ENCODE measurements at places on chromosomes 7 and 10.

DNA sequence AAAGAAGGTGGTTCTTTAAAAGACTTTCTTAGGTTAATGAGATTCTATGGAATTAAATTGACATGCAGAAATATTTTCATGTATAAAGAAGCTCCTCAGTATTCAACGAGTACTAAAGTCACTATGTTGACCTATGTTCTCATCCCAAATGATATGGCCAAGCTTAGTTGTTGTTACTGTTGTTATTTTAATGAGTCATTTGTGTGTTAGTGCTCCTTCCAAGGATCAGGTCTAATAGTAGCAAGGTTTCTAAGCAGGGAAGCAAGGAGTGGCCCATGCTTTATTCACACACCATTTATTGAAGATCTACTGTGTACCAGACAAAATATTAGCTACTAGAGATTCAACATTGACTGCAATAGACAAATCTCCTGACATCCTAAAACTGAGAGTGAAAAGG lies 41.9 kb downstream of the LRRN3 start:
- no peak for DNase-seq

GRCh38 chr10:54478601-54479000 lies 322.4 kb downstream of the PCDH15 start:
- no peak for DNase-seq

DNA sequence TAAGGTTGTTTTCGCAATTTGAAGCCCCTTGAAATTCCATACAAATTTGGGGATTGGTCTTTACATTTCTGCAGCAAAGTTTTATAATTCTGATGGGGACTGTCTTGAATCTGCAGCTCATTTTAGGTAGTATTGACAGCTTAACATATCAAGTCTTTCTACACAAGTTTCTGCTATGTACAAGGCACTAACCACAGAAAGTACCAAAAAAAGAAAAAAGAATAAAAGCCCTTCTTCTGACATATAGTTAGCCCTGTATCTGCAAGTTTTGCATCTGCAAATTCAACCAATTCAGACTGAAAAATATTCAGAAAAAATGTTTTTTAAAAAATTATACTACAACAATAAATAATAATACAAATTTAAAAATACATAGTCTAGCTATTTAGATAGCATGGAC lies 15.3 kb downstream of the POT1 start:
- no peak for DNase-seq

DNA sequence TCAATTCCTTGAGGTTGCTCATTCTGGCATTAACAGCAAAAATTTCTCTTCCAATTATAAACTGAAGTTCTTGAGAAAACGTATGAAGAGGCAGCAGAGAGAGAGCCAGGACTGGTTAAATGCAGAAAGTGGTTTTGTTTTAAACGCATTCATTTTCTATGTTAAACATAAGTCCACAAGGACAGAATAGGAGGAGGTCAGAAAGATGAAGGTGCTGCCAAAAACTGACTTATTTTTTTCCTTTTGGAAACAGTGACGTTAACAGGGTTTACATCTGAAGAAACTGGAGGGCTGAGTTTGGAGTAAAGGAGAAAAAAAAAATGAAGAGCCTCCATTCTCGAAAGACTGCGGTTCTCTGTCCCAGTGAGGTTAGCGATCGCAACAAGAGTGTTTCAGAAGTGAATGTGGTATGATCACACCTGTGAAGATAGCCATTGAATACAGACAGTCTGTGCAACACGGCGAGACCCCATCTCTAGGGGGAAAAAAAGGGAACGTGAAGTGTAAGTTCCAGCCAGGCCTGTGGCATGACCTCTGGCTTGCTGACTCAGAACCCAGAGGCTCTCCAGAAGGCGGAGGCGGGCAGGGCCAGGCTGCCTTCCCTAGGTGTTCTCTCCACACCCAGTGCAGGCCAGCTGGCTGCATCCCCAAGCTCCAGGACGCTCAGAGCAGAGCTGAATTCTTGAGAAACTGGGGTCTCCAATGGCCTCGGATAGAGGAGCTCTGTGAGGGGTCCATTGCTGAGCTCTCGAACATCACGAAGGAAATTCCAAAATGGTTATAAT lies 84.0 kb downstream of the CHST15 start:
- DNase-seq = no peak

DNA sequence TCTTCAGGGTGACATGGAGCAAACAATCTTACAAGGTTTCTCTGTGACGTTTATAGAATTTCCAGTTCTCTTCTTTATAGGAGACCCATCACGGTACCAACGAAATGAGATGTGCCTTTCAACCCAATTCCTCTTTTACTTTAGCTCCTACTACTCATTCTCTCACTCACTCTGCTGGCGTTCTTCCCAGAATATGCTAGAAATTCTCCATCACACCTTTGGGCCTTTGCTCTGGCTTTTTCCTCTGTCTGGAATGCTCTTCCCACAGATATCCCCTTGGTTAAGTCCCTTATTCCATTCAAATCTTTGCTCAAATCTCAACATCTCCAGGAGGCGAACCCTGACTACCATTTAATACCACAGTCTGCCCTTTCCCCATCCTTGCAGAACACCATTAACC lies 39.0 kb downstream of the SEMA3C start:
- DNase-seq = no peak

DNA sequence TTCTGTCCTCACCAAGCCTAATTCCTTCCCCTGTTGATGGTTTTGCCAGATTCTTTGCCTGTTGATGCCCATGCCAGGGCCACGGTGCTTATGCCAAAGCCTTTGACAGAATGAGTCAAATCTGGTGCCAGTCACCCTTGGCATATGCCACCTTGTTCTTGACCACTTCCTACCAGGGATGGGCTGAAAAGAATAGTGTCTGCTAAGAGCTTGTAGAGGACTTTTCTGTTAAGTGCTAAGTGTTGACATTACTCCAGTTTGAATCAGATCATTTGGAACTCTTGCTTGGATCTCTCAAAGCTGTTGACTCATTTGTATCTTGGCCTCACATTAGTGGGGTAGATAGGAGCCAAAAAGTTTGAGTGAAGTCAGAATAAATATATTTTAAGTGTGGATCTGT lies 661.2 kb downstream of the AUTS2 start:
- no peak for DNase-seq

DNA sequence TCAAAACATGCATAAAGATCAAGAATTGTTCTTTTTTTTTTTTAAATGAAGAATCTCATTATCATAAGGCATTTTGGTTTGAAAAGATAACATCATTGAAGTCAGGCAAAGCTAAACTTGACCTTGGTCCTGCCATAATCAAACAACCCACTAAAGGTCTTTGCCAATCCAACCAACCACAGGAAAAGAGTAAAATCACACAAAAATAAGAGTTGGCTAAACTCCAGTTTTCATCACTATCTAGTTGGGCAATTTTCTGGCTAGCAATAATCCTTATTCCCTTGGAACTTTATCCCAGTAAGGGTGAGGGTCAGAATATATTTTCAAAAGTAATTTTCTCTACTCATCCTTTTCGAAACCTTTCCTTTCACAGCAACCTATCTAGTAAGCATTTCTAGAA lies 62.4 kb downstream of the HIBADH start:
- DNase-seq = no peak

GRCh38 chr7:24475166-24475961 lies 97.9 kb upstream of the PALS2 start:
- no peak for DNase-seq

GRCh38 chr10:71776481-71776925 lies 3.2 kb upstream of the VSIR start:
- DNase-seq = no peak

DNA sequence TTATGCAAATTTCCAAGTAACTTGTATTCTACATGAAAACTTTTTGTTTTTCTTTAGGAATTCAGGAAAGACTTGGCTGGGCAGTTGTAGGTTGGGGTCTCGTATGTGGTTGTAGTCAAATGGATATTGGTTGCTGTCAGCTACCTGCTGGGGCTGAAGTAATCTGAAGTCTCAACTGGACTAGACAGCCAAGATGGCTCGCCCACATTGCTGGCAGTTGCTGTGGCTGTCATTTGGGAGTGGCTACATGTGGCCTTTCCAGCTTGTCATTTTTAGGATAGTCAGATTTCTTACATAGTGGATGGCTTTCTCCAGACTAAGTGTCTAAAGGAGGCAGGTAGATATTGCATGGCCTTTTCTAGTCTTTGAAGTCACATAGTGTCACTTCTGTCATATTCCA lies 32.6 kb downstream of the EXOC6 start:
- DNase-seq = no peak

DNA sequence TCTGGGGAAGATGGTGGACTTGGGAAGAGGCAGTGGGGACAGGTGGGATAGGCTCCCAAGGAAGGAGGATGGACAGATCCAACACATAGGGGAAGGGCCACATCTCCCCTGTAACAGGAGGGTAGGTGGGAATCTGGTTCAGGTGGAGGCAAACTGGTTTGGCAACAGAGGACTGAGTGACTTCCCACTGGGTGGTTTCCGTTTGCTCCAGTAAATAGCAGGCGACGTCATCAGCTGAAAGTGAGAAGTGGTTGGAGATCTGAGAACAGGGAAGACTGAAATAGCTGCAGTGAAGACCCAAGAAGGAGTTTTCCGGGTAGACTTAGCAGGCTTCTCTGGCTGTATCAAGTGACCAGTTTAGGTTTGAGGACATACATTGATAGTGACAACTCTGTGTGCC lies 504.4 kb downstream of the GALNT17 start:
- DNase-seq = no peak

DNA sequence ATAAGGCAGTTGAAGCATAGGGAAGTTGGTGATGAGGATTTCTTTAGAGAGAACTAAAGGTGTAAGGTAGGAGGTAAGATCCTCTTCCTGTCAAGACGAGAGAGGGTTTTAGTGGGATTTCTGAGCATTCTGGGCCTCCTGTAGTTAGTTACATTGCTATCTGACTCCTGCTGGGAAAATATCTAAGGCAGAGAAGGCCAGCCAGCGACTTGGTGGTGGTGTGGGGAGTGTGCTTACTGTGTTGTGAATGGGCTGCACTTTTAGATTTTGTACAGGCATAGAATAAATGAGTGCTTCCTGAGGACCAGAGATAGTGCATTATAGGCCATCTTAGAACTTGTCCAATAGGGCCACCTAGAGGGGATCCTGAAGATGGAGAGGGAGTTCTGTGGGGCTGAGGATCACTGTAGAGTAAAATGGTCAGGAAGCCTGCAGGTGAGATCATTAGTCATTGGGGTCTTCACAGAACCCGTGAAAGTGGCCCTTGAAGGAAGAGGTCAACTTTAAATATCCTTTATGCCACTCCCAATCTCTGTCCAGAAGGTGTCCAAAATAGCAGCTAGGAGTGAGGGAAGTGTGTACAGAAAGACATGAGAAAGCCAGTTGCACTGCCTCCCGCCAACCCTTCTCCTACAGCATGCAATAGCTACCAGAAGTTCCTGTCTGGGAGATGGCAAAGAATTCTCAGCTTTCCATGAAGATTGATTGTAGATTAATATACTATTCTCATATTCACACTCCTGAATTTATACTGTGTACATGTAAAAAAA lies 266.6 kb downstream of the POLR1F start:
- no peak for DNase-seq

DNA sequence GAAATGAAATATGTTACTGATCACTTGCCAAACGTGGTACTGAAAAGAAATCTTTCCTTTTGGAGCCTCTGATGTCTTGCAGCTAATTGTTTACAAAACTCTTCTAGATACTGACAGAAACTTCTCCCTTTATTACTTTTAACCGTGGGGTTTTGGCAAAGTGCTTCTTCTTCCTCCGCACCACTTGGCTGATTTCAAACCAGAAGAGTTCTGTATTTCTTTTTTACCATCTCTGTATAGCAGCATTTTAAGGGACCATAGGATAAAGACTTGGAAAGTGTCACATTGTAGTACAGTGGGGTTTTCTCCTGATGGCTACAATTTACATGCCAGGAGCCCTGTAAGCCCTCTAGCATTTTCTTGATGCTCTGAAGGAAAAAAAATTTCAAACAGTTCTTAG lies 21.9 kb upstream of the CREB5 start:
- DNase-seq = no peak

- DNase-seq = no peak
Measured at GRCh38 chr7:54743580-54743979, 15.4 kb downstream of the SEC61G start.

DNA sequence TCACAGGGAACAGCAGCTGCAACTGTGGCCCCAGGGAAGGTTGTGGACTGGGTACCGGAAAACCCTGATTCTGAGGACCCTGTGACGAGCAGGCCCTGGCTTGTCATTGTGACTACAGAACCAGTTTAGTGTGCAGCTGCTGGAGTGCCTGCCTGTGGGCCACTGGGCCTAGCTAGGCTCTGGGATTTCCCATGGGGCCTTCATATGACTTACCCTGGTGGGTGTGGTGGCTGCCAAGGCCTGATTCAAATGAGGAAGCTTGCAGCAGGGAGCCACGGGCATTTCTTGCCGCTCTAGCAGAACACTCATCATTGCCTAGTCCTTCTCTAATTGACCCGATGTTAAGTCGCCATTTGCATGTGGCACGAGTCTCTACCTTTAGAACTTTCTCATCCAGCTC lies 14.7 kb upstream of the CAMK2G start:
- DNase-seq = no peak

DNA sequence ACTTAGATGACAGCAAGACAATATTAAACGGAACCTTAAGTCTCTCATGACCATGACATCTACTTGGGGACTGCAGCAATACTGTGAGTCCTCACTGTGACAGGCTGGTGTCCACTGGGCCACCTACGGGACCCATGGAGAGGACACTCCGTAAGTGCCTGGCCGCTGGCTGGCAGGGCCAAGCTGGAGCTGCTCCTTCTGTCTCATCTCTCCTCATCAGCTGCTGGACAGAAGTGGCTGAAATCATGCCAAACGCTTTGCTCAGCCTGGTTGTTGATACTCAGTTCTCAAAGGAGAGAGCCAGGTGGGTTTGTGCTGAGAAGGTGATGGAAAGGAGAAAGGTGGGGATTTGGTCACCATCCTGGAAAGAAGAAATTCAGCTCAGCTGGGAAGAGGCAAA lies 33.3 kb downstream of the AFAP1L2 start:
- DNase-seq = no peak

- no peak for DNase-seq
Measured at GRCh38 chr7:32042900-32043299, 27.3 kb downstream of the PDE1C start.

DNA sequence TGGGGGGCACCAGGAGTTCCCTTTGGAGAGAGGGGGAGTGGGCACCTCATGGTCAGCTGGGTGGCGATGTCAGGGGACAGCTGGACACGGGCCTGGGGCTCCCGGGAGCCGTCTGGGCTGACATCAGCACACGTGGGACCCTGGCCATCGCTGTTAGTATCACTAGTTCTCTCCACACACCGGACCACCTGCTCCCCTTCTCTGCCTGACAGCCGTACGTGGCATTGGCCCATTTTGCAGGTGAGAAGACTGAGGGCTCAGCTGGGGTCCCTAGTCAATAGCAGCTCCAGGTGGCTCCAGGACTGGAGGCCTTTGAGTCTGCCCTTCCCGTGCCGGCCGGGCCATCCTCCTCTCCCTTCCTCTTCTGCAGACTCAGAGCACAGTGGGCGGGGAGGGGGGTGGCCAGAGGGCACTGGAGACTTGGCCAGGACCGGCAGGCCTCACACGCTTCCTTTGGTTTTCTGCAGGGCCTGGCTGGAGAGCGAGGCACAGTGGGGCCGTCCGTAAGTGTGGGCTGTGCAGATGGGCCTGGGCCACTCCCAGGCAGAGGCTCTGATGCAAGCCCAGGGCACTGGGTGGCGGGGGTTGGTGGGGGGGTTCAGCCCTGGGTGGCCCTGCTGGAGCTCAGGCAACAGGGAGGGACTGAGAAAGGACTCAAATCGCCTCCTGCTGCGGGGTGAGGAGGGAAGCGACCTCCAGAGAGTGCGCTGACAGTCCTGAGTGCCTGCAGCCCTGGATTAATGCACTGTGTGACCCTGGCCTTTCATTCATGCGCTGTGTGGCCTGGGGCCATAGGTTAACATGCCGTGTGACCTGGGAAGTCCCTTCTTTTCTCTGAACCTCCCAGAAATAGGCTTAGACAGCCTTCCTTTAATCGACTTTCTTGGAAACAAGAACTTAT lies 78.2 kb downstream of the MYL10 start:
- DNase-seq = no peak

All from activated CD4-positive, alpha-beta T cell treated with anti-CD3 and anti-CD28 coated beads for 1 hour (primary cell).